ENCODE measurements at places on chromosomes 2 and 18.

DNA sequence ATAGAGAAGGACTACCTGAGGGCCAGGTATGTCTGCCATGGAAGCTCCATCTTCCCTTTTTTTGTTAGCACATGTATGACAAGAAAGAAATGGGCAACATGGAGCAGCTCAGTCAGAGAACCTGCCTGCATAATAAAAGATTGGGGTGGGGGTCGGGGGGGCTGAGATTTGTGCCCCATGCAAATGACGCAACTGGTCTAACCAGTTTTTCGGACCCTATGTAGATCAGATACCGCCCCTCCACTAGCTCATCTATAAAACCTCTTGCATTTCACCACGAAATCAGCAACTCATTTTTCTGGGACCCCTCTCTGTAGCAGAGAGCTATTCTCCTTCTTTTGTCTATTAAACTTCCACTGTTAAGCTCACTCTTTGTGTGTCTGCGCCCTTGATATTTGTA lies 657.2 kb downstream of the ERBB4 start:
- DNase-seq: no peak

GRCh38 chr2:108586116-108586515 lies 51.8 kb downstream of the LIMS1 start:
- DNase-seq: no peak

- no peak for DNase-seq
These were observed 1063.4 kb upstream of the CRIM1 start for GRCh38 chr2:35292199-35292598.

DNA sequence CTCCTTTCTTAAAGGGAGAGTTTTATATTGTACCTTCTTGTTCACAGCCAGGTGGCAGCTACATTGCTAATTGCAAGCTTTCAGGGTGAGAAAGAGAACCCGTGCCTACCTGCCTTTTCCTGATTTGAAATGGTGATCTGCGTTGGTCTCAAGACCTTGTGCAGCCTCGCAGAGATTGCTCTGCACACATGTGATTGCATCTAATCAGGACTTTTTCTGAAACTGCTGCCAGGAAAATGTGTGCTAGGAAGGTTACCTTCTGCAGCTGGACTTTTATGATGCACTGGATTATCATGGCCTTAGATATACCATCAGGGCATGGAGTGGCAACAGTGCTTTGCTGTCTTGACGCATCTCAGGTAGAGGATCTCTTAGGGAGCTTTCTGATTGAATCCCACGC lies 45.1 kb downstream of the AGAP1 start:
- DNase-seq: no peak

DNA sequence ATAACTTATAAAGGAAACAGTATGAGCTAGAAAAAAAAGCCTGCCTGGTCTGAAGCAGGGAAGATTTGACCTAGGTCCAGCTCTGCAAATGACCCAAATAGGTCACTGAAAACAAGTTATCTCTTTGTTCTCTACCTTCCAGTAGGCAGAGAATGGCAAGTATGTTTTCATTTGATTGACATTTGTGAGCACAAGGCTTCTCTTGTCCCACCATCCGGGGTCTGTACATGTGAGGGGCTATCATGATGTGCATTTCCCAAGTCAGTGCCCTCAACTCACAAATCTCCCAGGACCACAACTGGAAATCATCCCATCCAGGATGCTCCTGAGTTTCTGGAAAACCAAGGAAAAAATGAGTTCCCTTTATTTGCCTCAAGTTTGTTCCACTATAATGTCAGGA lies 309.5 kb downstream of the AFF3 start:
- no peak for DNase-seq

GRCh38 chr2:182553483-182553882 lies 126.6 kb upstream of the PDE1A start:
- no peak for DNase-seq

DNA sequence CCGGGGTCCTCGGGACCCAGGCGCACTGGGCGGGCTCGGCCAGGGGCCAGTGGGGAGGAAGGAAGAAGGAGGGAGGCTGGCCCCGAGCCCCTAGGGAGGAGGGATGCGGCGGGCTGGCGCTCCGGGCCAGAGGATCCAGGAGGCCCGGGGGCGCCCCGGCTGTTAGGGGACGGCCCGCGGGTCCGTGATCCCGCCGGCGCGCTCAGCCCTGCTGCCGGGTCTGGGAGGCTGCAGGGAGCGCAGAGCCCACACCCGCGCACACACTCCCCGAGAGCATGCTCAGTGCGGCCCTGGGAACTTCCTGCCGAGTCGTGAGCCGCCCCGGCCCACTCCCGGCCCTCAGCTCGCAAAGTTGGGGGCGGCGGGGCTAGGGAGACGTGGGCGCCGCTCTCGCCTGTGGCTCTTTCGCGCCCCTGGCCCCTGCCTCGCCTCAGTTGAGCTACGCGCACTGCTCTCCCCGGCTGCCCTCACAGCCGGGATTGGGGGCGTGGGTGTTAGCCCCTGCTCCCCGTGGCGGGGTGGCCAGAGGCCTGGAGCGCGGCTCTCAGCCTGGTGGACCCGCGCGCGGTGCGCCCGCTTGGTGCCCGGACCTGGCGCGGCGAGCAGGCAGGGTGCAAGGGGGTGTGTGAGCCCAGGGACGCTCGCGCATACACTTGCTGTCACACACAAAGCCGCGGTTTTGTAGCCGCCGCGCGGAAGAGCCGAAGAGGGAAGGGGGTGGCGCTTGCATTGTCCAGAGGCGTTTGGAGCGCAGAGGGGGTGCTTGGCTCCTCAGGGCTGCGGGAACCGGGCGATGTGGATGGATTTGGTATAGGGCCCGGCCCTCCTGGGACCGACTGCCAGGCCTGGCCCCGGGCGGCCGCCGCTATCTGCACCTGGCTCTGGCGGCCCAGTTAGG lies 132.9 kb upstream of the MGAT5 start:
- no peak for DNase-seq

DNA sequence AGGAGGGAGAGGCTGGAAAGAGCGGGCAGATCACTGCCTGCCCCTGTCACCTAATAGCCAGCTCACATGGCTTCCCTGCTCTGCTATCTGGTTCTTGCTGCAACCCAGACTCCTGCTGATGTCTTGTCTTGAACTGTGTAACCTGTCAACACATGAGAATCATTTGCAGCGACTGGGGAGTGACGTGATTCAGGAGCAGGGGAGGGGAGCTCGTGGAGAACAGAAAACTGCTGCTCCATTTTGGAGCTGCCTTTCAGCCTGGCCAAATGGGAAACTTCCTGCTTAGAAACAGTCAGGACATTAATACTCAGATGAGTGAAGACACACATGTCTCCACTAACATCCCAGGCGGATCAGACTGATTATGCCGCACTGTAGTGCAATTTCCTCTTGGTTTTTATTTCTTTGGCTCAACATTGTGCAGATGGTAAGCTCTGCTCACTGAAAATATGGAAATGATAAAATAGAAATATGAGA lies 38.1 kb downstream of the RPL37A start:
- DNase-seq: no peak

DNA sequence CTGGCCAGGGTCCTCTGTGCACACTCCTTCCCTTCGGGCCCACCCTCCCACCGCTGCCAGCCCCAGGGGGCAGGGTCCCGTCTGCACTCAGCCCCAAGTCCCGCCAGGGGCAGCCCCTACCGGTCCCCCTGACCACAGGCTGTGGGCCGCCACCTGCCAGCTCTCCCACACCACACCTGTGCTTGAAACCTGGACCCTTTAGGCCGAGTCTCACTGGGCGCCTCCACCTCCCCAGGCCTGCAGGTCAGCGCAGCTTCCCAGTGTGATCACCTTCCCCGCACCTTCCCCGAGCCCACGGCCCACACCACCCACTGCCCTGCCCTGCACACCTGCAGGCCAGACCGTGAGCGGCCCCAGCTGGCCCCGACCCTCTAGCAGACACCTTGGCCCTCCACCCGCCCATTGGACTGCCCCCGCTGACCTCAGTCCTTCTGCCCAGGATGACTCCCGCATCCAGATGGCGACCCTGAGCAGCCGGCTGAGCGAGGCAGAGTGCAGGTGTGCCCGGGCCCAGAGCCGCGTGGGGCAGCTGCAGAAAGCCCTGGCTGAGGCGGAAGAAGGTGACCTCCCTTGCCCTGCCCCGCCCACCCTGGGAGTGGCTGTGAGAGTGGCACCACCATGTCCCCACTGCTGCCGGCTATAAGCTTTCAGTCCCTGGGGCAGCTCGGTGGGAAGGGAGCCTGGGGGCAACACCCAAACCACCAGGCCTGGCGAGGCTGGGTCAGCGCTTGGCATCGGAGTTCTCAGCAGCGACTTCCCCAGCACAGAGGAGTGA lies 31.3 kb upstream of the SNED1 start:
- no peak for DNase-seq

GRCh38 chr2:225472161-225472560 lies 72.7 kb downstream of the NYAP2 start:
- no peak for DNase-seq
